ENCODE measurements at places on chromosomes 13 and 19.

DNA sequence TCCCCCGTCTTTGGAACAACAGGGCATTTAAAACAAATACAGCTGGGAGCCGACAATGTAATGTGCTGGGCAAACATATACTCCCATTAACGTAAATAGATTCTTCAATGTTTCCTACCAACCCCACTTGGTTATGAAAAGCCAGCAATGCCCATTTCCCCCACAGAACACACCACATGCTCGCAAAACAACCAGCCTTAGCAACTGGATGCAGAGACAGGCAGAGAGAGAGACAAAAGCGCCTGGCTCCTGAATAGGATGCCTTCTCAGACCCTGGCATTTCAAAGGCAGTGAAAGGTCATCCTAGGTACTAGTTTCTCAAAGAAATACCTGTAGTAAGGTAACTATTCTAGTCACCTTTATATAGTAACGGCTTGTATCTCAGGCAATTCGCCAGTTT, 462.9 kb downstream of the ITGBL1 start:
- DNase-seq, result peak; percentile 84

DNA sequence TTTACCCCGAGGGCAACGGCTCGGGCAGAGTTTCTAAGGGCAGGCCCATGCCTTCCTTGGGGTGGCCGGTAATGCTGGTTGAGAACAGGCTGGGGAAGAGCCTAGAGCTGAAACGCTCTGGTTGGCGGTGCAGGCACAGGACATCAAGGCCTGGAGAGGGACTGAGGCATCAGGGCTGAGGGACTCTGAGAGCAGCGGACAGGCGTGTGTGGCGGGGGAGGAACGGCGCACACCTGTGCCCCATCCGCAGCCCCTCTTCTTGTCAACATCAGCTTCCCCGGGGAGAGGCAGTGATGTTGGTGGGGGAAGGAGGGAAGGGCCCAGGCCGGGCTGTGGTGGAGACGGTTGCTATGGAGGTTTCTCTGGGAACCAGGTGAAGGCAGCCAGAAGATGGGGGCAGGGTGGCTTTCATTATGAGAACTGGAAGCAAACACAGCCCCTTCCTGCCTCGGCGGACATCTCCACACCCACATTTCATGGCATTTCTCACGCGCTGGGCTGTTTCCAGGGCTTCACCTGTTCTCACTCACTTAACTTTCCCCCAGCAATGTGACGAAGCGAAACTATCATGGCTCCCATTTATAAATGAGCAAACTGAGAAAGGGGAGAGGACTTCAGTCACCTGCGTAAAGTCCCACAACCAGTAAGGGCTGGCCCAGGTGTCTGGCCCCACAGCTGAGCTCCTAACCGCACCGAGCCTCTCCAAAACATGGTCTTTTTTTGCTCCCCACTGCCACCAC, 8.2 kb upstream of the ATF5 start:
- peak; percentile 87 for DNase-seq

GRCh38 chr19:1076951-1077350, 10.0 kb downstream of the ARHGAP45 start:
- DNase-seq, result no peak

DNA sequence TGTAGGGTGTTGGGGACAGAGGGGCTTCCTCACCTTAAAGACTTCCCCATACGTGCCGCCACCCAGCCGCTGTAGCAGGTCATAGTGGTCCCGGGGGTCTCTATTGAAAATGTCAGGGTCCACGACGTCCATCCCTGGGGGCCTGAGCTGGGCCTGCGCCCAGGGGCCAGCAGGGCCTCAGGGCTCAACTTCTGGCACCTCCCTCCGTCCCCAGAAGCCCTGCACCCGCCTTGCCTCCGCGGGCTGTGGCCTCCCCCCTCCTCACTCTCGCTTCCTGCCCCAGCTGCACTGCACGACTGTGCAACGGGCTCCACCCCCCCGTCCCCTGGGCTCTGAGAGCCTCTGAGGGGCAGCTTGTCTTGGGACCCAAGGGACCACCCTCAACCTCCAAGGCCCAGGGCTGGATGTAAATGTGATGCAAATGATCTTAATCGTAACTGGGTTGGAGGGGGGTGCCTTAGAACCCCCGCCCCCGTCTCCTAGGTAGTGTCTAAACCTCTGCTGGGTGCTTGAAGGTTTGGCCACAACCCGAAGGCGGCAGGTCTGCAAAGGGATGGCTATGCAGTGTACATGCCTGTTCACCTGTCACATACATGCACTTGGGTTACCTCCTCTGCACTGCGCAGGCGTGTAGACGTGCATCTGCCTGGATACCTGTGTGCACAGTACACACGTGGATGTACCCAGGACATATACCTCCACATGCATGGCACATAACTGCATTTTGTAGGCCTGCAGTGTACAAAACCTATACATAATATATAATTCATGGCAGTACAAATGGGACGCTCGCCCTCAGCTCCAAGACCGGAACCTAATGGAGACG, at the start of gene MAP4K1:
TSS of gene MAP4K1 (minus strand) at position 190 of the 826 bp plus-strand sequence. CDS start at position 132, 58 bp downstream.
- peak; percentile 55 for DNase-seq

DNA sequence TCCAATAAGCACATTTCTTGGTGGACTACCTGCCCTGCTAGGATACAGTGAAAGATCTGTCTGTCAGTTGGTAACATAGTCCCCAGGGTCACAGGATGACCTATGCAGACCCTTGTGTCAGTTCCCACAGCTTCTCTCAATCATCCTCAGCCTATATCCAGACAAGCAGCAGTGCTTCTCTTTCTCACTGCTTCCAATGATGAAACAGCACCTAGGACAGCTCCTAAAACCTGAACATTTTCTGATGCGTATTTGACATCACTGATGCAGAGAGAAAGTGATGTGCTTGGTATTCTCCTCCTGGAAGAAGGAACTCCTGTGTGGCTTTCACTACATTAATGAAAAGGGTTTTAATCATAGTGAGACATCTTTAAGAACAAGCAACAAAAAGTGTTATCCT, 43.7 kb downstream of the ZNF557 start:
- no peak for DNase-seq

- no peak for DNase-seq
Measured at GRCh38 chr13:106183410-106184065, 351.9 kb downstream of the EFNB2 start.

DNA sequence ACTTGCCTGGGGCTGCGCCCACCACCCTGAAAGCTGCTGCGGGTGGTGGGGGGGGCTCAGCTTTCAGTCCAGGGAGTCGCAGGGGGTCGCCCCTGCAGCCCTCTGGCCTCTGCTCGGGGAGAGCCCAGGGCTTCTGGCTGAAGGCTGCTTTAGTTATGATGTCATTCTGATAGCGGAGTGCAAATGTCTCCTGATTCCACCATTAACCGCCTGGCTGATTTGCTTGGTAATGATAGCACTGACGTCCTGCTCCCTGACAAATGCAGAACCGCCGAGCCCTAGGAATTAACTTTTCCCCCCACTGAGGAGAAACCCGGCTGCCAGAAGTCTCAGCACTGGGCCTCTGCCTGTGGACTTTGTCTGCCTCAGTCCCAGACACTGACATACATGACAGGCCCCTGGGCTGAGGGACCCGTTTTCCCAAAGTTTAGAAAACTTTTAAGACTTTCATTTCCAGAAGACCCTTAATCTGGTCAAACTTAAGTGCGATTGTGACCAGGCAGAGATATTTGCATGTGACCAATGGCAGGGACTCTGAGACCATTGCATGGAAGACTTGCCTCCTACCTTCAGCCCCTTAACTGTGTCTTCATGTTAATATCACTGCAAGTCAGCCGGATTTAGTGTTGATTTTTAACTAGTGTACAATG, 142.5 kb upstream of the ZNF536 start:
- no peak for DNase-seq

GRCh38 chr13:108621462-108621861, 7.9 kb upstream of the MYO16 start:
- no peak for DNase-seq

DNA sequence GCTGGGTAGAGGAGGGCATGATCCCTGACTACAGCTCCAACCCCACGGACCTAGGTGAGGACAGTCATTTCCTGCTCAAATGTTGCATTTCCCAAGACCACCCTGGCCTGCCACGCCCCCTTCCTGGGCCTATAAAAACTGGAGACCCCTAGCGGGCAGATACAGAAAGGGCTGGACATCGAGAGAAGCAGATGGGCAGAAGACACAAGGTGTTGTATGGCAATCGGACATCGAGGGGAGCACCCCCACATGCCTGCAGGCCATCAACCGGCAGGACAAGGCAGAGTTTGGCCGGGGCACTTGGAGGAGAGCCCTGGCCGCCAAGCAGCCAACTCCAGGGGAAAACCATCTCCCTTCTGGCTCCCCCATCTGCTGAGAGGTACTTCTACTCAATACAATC, 746.4 kb downstream of the PCDH9 start:
- no peak for DNase-seq

GRCh38 chr13:46165485-46166223, 16.3 kb downstream of the LCP1 start:
- DNase-seq, result no peak

- no peak for DNase-seq
Measured at GRCh38 chr13:47598340-47598911, 402.6 kb downstream of the SUCLA2 start.

DNA sequence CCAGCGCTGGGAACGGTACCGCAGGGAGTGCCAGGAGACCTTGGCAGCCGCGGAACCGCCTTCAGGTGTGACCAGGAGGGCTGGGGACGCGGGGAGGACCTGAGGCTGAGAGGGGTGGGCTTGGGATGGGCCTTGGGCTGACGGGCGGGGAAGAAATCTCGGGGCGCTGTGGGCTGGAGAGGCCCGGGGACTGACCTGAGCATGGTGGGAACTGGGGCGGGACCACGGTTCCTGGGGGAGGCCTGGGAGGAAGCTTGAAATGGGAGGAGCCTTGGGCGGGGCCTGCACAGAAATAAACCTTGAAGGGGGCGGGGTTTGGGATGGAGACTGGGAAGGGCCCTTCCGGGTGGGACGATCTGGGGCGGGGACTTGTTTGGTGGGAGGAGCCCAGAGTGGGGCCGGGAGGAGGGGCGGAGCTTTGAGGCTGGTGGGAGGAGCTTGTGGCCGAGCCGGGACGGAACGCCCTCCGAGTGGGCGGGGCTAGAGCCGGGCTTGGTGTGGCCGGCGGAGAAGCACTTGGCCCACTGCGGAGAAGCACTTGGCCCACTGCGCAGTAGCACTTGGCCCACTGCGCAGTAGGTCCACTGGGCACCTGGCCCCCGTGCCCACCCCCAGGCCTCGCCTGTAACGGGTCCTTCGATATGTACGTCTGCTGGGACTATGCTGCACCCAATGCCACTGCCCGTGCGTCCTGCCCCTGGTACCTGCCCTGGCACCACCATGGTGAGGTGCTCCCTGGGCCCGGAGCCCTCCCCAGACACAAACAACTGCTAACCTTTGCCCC, 2.8 kb downstream of the GIPR start:
- peak; percentile 47 for DNase-seq

DNA sequence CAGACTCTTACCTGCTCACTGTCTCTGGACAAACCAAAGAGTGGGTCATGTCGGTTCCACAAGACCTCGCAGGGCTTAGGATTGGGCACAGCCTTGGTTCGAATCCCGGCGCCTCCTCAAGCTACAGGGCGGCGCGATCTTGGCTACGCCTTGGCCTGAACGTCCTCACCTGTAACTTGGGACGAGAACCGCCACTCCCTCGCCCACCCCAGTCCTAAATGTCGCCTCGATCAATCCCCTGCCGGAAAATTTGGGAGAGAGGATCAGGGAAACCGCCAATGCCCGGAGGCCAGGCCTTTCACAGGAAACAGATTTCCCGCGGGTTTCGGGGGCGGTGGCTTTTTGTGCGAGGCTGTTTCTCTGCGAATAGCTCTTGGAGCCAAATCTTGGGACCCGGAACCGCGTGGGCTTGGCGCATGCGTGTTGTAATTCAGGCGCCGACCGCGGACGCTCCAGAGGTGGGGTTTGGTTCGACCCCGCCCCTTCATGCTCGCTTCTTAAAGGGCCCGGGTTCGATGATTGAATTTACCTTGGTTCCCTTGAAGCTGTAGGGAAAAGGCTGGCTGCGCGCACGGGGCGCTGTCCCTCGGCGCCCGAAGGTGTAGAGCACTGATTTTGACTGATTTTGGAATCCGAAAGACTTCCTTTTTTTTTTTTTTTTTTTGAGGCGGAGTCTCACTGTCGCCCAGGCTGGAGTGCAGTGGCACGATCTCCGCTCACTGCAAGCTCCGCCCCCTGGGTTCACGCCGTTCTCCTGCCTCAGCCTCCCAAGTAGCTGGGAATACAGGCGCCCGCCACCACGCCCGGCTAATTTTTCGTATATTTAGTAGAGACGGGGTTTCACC, at the start of gene NR2C2AP:
TSS of gene NR2C2AP (minus strand) at position 403 of the 845 bp plus-strand sequence. CDS start at position 49, 354 bp downstream.
- peak; percentile 85 for DNase-seq

DNA sequence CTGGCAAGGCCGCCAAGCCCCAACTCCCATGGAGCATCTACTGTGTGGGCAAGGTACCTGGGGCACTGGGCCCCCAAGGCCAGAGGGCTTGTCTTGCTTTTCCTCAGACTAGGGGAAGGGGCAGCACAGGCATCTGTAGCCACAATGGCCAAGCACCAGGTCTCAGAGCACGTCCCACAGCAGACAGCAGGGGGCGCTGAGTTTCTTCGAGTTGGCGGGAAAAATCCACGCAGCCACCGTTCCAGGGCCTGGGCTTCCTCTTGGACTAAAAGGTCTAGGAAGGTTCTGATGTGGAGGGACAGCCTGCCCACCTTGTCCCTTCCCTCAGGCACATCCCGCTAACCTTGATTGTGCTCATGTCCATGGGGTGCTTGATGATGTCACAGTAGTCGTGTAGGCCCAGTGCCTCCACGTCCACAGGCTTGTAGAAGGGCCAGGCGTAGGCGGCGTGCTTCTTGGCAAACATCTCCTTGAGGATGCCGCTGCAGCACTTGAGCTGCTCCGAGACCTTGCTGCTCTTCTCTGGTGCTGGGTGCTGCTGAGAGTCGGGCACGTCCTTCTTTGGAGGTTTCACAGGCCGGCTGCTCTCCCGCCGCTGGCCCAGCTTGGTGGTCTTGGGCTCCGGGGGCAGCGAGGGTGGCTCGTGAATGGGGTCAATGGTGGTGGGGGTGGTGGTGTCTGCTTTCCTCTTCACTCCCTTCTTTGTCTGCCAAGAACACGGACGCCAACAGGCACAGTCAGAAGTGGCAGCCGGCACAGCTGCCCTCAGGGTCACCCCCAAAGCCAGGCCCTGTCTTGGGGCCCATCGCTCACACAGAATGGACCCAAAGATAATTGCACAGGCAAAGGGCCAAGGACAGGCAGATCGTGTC, 32.0 kb upstream of the EPHX3 start:
- peak; percentile 26 for DNase-seq

DNA sequence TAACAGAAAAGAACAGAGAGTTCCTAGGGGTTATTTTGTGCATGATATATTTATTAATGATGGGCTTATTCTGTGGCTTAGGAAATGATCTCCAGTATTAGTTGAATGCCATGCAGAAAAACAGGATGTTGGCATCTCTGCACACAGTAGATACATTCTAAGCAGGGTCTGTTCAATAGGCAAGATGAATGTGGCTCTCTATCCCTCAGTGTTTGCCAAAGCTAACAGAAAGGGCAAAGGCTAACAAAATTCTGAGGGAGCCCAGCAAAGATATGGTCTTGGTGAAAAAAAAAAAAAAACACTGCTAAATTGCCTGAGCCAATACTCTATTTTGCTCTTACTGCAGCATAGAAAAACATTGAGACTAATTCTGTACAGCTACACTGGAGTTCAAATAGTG, 1095.8 kb downstream of the UQCRFS1 start:
- DNase-seq, result no peak
